ENCODE measurements at places on chromosomes 11 and 22.

DNA sequence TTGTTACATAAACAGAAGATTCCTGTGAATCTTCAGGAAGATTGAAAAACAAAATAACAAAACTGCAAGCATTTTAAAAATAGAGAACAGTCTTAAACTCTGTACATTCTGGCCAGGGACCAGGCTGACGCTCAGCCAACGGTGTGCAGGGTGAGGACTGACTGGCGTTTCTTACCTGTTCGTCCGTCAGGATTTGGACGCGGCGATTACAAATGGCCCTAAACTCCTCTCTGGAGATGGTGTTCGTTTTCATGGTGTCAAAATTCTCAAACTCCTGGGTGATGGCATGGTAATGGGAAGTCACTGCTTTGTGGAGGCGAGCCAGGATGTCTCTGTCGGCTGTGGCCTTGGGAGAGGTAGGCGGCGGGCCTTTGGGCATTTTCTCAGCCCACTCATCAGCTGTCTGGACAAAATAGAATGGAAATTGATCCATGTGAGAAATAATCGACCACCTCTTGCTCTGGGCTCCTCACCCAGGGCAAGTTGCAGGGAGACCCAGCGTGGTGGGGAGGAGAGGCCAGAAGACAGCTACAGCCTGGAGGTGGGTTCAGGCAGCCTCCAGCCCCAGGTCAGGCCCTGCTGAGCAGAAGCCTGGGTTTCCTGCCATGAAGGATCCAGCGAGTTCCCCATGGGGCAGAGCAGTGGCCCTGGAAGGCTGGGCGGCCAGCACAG, 143.0 kb downstream of the MPPED1 start:
- DNase-seq: no peak

DNA sequence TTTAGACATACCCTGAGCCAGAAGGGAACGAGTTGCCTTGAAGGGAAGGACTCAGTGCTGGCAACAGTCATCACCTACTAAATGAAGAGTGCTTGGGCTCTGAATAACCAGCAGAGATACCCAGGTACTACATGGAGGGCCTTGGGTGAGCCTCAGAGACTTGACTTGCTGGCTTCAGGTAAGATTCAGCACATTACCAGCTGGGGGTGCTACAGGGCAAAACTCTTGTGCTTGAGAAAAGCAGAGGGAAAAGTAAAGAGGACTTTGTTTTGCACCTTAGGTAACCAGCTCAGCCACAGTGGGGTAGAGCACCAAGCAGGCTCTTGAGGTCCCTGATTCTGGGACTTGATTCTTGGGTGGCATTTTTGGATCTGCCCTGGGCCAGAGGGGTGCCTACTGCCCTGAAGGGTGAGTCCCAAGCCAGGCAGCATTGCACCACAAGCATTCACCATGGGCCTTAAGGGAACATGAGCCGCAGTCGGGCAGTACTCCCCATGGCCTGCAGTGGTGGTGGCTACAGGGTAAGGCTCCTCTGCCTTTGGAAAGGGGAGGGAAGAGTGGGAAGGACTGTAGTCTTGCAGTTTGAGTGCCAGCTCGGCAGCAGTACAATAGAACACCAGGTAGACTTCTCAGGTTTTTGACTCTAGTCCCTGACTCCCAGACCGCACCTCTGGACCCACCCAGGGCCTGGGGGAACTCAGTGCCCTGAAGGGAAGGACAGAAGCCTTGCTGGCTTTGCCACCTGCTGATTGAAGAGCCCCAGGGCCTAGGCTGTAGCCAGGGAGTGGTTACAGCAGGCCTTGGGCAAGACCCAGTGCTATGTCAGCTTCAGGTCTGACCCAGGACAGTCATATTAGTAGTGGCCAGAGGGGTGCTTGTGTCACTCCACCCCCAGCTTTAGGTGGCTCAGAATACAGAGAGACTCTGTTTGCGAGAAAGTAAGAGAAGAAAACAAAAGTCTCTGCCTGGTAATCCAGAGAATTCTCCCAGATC, 22.7 kb upstream of the PLEKHA7 start:
- DNase-seq: no peak

DNA sequence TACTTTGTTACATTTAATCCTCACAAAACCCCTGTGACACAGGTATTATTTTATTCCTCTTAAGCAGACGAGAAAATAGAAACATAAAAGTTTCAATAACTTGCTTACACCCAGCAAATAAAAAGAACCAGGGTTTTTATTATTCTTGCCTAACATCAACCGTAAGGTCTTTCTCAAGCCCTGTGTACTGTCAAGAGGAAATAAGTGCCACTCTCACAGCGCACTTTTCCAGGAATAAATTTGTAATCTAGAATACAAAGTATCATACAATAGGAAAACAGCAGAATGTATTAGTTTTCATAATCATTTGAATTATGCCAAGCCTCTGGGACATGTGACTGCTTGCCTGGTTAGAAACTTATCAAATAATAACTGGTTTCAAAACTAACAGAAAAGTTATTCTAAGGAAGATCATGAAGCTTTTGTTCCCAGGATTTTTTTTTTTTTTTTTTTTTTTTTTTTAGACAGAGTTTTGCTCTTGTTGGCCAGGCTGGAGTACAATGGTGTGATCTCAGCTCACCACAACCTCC, 7.4 kb downstream of the CCDC34 start:
- DNase-seq: no peak

DNA sequence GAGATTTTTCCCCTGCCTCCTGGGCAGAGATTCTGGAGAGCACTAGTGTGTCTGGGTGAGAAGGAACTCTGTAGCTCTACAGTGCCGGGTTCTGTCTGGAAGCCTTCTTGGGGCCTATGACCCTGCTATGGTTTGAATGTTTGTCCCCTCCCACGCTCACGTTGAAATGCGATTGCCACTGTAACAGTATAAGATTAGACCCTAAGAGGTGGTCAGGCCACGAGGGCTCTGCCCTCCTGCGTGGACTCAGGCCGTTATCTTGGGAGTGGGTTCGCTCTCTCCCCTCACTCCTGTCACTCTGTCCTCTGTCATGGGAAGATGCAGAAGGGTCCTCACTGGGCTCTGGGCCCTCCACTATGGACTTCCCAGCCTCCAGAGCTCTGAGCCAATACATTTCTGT, 3.5 kb downstream of the AP5B1 start:
- no peak for DNase-seq

DNA sequence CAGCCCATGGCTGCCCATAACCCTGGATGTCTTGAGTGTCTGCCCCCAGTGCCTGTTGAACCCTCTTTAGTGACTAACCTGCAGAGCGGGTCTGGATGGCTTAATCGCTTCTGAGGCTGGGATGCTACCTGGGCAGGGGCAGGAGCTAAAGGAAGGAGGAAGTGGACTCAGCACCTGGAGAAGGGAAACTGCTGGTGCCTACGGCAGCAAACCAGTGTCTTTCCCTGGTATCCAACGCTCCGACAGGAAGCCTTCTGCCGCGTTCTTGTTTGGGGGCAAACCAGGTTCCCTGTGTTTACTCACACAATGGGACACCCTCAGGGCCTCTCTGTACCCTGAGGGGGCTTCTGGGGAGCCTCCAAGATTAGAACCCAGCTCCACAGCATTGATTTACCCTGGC, 38.1 kb upstream of the B3GAT1 start:
- DNase-seq: no peak

- no peak for DNase-seq
Observed at GRCh38 chr11:116981266-116981885, 116.9 kb downstream of the SIK3 start.

- DNase-seq: peak; percentile 14
Observed at GRCh38 chr11:123653827-123654565, 428 bp downstream of the SCN3B start.

DNA sequence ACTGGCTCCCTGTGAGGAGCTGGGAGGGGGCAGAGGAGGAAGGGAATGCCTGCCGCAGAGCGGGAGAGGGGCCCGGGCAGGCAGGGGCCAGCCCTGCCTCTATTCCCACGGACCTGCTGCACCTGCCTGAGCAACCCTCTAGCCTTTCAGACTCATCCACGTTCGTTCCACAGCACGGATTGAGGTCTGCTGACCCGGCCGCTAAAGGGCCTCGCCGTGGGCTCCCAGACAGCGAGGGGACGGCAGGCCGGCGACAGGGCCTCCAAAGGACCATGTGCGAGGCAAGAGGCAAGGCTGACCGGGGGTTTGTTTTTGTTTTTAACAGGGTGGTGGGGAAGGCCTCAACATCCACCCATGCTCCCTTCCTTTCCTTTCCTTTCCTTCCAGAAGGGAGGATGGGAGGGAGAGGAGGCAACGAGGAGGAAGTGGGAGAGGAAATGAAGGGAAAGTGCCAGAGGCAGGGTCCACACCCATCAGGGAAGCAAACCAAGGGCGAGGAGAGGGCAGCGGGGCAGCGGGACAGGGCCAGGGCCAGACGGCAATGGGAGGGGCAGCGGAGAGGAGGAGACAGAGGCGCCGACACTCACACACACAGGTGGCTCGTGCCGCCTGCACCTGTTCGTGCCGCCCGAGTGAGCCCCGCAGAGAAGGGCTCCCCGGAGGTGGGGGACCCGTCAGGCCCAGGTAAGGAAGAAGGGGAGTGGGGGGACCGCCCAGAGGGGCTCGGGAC, 7.5 kb downstream of the LRFN4 start:
- DNase-seq: no peak

DNA sequence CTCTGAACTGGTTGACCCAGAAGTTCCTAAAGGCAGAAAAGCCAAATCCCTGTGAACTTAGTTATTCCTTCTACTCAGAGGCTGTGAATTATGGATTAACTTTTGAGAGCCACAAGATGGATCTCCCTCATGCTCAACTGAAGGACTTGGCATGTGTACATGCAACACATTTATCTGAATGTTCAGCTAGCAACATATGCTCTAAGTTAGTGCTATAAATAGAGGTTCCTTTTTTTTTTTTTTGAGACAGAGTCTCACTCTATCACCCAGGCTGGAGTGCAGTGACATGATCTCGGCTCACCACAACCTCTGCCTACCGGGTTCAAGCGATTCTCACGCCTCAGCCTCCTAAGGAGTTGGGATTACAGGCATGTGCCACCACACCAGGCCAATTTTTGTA, 40.1 kb downstream of the EIF4ENIF1 start:
- no peak for DNase-seq

DNA sequence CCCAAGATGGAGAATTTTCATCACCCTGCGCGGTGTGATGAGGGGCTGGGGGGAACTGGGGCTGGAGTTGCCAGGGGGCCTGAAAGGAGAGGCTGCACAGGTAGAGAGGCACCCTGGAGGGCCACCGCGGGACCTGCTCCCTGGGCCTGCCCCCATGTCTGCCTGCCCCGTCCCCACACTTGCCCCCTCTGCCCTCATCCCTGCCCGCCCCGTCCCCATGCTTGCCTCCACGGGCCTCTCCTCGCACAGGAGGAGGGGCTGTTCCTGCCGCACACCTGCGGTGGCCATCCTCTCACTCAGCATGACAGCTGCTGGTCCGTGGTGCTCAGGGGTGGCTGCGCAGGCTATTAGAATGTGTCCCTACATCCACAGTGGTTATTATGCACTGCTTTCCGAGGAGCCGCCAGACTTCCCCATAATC, 43.5 kb downstream of the LINC01488 start:
- DNase-seq: no peak

DNA sequence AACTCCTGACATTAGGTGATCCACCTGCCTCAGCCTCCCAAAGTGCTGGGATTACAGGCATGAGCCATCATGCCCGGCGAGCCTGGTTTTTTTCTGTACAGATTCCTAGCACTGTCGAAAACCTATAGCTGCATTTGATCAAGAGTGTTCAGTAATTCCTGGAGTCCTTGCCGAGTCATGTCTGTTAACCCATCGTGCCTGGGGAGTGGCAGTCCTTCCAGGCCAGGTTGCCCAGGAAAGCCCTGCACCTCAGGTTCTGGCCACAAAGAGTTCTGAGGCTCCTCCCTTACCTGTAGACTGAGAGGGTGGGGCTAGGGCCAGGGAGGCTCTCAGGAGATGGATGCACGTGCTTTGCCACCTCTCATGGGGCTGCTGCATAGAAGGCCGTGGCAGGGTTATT, 17.0 kb downstream of the YDJC start:
- no peak for DNase-seq

GRCh38 chr11:65111744-65112545, at the start of gene TM7SF2:
Gene TM7SF2 (plus strand): TSS chr11:65111872. CDS start chr11:65112016, 144 bp downstream.
- peak; percentile 95 for DNase-seq

DNA sequence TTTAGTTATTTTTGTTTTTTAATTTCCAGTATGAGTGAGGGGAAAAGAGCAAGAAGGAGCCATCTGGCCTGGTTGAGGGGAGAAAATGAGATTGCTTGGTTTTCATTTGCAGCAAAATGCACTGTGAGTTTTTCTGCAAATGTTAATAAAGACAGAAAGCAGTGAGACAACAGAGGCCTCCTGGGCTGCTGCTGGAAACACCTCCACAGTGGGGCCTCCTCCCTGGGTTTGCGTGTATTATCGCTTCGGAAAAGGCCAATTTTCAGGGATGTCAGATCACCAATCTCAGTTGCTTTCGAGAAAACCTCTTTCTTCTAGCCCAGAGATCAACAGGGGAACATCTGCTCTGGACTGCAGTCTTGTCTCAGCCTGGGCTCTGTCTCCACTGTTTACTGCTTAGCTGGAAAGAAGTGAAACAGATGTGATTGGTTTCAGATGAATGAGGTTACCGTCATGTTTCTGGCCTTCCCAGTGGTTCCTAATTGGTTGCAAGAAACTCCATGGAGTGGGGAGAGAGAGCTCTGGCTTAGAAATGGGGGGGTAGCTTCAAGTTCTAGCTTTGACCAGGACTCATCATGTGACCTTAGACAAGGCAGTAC, 17.3 kb downstream of the TSPAN18 start:
- no peak for DNase-seq

- peak; percentile 66 for DNase-seq
Observed at GRCh38 chr11:66371627-66372415, at the start of gene SLC29A2. Gene SLC29A2 (minus strand): TSS chr11:66371760. CDS start chr11:66371591, 169 bp downstream.

GRCh38 chr22:21068681-21069276, 23.0 kb downstream of the LRRC74B start:
- no peak for DNase-seq

- no peak for DNase-seq
Observed at GRCh38 chr11:130192845-130193267, 33.3 kb downstream of the ST14 start.

GRCh38 chr11:14588681-14589080, 54.9 kb upstream of the PDE3B start:
- no peak for DNase-seq

DNA sequence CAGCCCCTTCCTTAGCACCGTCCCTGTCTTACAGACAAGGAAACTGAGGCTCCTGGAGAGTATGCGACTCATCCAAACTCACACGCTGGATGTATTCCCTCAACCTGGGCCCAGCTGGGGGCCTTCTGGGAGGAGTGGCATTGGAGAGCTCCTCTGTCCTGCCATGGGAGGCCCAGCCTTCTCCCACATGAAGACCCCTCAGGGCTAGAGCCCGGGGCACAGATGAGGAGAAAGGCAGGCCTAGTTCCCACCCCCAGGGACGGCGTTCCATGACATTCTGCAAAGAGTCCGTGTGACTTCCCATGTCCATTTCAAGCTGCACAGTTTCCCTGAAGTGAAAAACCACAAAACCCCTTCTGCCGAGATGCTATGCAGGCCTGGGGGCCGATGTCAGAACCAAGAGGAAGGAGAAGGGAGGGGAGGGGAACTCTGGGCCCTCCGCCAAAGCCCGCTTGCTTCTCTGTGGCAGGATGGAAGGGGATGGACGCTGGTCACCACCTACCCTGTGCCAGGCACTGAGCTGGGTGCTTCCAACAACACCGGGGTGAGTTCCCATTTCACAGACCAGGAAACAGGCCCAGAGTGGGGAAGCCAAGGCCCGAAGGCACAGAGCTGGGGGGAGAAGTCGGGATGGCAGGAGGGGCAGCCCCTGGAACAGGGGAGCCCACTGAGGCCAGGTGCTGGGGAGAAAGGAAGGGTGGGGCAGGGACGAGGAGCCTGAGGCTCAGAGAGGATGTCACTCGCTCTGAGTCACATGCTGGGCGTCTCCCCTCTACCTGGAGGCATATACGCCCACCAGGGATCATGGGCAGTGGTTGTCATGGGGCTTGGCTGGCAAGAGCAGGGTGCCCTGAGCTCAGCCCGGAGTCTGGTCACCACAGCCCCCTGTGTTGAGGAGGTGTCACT, 15.7 kb downstream of the RAC2 start:
- peak; percentile 50 for DNase-seq

Data from activated CD4-positive, alpha-beta T cell treated with anti-CD3 and anti-CD28 coated beads, Interleukin-2, amount 50 U/mL, for 1 hour (primary cell).